ENCODE measurements at places on chromosomes 5 and 9.

DNA sequence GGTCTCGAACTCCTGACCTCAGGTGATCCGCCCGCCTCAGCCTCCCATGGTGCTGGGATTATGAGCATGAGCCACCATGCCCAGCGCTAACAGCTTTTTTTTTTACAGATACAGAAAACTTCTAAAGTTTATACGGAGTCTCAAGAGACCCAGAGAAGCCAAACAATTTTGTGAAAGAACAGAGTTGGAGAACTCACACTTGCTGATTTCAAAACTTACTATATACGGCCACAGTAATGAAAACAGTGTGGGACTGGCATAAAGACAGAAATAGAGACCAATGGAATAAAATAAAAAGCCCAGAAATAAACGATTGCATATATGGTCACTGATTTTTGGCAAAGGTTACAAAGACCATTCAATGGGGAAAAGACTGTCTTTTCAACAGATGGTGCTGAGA is 85.6 kb upstream of the CACNA1B start:
- DNase-seq, result no peak

DNA sequence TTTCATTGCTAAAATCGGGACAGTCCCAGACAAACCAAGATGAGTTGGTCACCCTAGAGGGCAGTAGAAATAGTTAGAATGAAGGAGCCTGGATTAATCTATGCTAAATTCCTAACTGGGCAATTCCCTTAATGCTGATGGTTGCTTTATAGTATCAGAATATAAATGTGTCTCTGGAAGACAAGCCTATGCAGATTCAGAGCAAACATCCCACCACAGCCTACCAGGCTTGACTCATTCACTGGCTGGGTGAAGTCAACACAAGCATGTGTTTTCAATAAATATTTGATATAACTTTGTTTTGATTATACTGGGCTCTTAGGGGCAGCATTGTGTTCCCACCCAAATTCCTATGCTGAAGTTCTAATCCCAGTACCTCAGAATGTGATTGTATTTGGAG is 79.3 kb downstream of the RMI1 start:
- DNase-seq, result no peak

GRCh38 chr5:9851458-9851857 is 221.3 kb upstream of the TAS2R1 start:
- no peak for DNase-seq

GRCh38 chr5:143055596-143056338 is 285.6 kb downstream of the ARHGAP26 start:
- no peak for DNase-seq
